T-helper 17 cell (primary cell): ENCODE measurements at places on chromosomes 4 and X. TPM values are rescaled to one million over a fixed set of nuclear protein-coding genes. Genes with fewer than 3 reads are reported as not detected.

- H3K4me3 ChIP-seq: no peak overlapping the region
- no peak for DNase-seq
- H3K27me3 ChIP-seq: no peaks in the 10 kb centered on the region
Observed at GRCh38 chrX:77731821-77732419, 54.1 kb downstream of the ATRX start.

DNA sequence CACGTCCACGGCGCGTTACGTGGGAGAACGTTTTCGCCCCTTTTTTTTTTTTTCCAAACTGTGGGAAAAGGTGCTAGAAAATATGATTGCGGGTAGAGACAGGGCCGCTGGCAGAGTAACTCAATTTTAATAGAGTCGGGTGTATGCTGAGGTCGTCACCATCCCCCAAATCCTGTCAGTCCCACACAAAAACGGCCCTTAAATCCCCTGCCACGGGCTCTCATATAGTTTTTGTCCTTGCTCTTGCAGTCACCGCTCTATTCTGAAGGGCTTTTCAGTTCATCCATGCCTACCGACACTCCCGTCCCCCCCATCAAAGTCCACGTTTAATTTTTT, 796 bp upstream of the MED14 start:
- H3K27ac ChIP-seq: peak overlapping the region; percentile 91
- H3K4me1 ChIP-seq: peaks cover 20% of the 10 kb centered on the region
- DNase-seq: no peak
- no peaks in the 10 kb centered on the region for H3K36me3 ChIP-seq
- no peaks in the 10 kb centered on the region for H3K27me3 ChIP-seq
- peak overlapping the region; percentile 89 for H3K4me3 ChIP-seq

GRCh38 chr4:139763672-139764071, 98.1 kb downstream of the MGST2 start:
- H3K27ac ChIP-seq: no peak overlapping the region
- DNase-seq: no peak
- H3K4me3 ChIP-seq: no peak overlapping the region
- H3K4me1 ChIP-seq: peaks cover 3% of the 10 kb centered on the region

DNA sequence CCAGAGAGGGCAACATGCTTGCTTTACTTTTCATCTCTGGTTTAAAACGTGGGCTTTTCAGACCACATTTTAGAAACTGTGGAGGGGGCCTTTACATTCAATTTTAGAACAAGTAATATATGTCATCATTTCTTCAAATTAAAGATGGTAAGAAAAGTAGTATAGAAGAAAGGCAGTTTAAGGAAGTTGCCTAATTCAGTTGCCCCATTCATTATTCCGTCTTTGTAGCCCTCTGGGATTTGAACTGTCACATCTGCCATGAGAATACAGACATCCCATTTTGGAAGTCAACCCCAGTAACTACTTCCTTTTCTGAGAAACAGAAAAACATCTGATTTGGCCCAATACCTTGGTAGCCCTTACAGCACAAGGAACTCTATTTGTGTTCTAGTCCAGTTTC, 61.2 kb downstream of the PASD1 start:
- H3K4me3 ChIP-seq: no peak overlapping the region
- no peak for DNase-seq
- no peaks in the 10 kb centered on the region for H3K36me3 ChIP-seq

DNA sequence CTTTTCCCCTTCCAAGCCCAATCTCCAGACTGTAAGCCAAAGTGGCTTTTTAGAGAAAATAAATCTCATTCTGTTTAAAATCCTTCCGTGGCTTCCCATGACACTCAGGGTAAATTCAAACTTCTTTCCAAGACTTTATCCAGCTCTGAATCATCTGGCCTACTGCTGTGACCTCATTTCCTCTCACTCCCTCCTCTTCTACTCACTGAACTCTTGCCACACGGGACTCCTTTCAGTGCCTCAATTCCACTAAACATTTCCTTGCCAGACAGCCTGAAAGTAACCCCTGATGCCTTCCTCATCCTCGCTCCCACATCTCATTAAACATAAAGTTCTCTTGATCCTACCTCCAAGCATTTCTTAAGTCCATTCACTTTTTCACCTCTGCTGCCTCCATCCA, 27.8 kb upstream of the RNF128 start:
- H3K27ac ChIP-seq: no peak overlapping the region
- no peaks in the 10 kb centered on the region for H3K4me1 ChIP-seq

GRCh38 chr4:173547889-173548288, 17.9 kb upstream of the HAND2 start:
- no peak overlapping the region for H3K4me3 ChIP-seq
- no peaks in the 10 kb centered on the region for H3K4me1 ChIP-seq
- no peak overlapping the region for H3K27ac ChIP-seq
- DNase-seq: no peak
- no peaks in the 10 kb centered on the region for H3K36me3 ChIP-seq

DNA sequence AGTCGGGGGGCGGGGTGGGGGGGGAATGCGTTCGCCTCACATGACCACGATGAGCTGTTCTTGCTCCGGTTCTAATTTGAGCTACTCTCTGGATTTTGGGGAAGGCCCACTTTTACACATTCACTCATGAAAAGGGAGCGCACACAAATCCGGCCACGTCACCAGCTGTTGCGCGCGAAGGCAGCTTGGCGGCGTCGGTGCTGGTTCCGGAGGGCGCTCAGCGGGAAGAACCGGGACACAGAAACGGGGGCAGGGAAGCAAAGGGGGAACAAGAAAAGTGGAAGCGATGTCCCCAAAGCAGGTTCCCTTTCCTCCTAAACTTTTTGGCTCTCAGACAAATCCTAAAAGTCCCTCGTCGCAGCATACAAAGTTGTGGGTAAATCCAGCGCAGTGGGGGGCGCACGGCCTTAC, 605 bp downstream of the ANXA5 start:
- no peaks in the 10 kb centered on the region for H3K27me3 ChIP-seq

DNA sequence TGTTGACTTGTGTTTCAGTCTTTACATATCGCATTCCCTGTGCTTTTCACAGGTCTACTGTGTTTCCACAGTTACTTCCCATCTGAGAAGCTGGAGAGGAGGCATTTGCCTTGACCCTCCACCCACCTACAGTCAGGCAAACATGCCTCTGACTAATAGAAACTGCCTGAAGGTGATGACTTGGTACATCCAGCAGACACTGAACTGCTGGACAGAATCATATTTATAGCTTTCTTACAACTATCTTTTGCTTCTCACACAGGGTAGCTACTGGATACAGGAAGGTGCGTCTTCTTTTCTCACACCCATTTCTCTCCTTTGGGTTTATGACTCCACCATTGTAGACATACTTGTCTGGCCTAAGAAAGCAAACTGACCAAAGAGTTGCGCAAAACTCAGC, 58.0 kb downstream of the VGLL1 start:
- DNase-seq: no peak
- H3K27me3 ChIP-seq: no peaks in the 10 kb centered on the region
- no peaks in the 10 kb centered on the region for H3K36me3 ChIP-seq
- peak overlapping the region; percentile 94 for H3K27ac ChIP-seq
- H3K4me3 ChIP-seq: no peak overlapping the region

GRCh38 chr4:140012688-140013486, 141.1 kb downstream of the MAML3 start:
- H3K36me3 ChIP-seq: peaks cover 2% of the 10 kb centered on the region
- peaks cover 11% of the 10 kb centered on the region for H3K4me1 ChIP-seq
- peak overlapping the region; percentile 37 for H3K27ac ChIP-seq

GRCh38 chrX:154516656-154517100, 646 bp upstream of the FAM3A start:
- no peak for DNase-seq
- H3K4me3 ChIP-seq: peak overlapping the region; percentile 88
- H3K4me1 ChIP-seq: peaks cover 15% of the 10 kb centered on the region

DNA sequence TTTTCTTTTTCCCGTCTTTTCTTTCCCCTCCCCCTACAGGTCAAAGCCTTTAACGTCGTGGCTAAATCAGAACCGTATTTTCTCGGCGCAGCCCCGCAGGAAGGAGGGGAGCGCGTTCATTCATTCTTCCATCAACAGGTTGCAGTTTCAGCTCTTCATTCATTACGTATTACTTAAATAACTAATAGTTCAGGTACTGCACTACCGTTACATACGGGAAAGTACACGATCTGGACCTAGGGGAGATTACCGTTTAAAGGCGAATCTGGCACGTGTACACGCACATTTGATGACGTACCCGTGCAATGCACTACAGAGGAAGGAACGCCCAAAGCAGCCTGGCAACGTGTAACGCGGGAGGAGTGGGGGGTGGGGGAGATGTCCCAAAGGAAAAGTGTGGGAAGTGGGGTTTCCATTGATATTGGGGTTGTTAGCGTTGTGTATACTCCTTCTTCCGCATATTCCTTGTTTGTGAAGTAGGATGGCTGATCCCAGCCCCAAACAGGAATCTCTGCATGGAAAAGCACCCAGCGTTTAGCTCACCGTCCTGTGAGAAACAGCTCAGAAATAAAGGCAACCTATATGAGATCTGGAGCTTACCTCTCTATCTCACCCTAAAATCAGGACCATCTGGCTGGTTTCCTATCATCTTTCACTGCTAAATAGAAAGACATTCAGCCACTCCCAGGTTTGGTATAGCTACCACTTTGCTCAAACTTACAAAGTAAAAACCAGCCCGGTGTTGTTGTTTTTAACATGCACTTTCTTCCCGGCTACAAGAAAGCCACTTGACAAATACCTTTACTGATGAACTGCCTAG, 585 bp upstream of the SEC24D start:
- peaks cover 34% of the 10 kb centered on the region for H3K4me1 ChIP-seq
- peaks cover 6% of the 10 kb centered on the region for H3K27me3 ChIP-seq
- peak overlapping the region; percentile 99 for H3K4me3 ChIP-seq

DNA sequence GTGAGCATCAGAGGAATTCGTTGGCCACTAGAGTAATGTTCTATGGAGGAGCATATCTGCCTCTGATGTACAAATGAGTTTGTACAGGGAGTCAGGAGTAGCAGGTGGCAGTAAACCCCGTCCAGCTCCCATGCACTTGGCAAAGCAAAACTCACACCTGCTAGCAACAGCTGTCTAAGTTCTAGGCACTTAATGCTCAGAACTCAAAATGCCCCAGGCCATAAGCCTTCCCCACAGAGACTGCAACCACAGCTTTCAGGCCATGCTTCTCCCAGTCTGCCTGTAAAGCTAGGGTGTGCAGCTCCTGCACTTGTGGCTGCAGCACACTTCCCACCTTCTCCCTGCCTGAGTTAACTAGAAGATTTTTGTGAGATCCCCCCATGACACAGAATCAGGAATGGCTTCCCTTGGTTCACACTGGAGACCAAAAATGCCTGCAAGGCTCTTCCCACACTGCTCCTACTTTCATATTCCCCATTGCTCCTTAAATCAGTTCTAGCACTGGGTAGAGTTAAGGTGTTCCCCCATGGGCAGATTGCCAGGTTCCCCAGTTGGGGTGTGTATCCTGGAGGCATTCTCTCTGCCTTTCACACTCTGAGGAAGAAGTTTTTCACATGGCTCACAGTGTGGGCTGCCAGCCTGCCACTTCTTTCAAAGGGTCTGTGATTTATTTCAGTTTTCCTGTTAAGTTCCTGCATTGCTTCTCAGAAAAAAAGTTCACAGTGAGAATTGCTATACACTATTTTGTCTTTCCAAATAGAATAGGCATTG, 189.9 kb downstream of the STPG2 start:
- no peaks in the 10 kb centered on the region for H3K4me1 ChIP-seq
- no peaks in the 10 kb centered on the region for H3K27me3 ChIP-seq
- H3K4me3 ChIP-seq: no peak overlapping the region
- no peak for DNase-seq
- no peaks in the 10 kb centered on the region for H3K36me3 ChIP-seq

GRCh38 chr4:1569461-1570151, 114.5 kb downstream of the FAM53A start:
- H3K4me1 ChIP-seq: peaks cover 7% of the 10 kb centered on the region
- peaks cover 4% of the 10 kb centered on the region for H3K27me3 ChIP-seq
- no peak overlapping the region for H3K27ac ChIP-seq
- H3K4me3 ChIP-seq: no peak overlapping the region

GRCh38 chrX:141258080-141258479, 15.8 kb upstream of the SPANXC start:
- no peak overlapping the region for H3K27ac ChIP-seq
- H3K36me3 ChIP-seq: no peaks in the 10 kb centered on the region
- no peaks in the 10 kb centered on the region for H3K4me1 ChIP-seq
- H3K4me3 ChIP-seq: no peak overlapping the region

DNA sequence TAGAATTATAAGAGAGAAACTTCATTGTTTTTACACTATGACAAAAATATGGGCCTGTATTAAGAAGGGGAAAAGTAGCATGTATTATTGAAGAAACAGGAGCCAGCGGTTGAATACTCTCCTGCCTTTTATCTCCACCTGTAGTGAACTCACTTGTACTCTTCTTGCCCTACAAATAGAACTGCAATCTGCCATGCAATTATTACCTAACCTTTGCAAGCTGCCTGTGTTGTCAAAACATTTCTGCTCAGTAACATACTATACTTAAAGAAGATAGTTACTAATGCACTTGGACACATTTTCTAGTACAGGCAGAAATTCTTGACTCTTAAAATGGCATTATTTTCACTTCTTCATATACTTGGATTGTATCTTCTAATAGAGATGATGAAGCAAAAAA, 818.4 kb upstream of the GRID2 start:
- no peak overlapping the region for H3K27ac ChIP-seq
- DNase-seq: no peak
- H3K4me1 ChIP-seq: no peaks in the 10 kb centered on the region
- no peak overlapping the region for H3K4me3 ChIP-seq
- H3K36me3 ChIP-seq: no peaks in the 10 kb centered on the region

- H3K4me1 ChIP-seq: no peaks in the 10 kb centered on the region
- no peak for DNase-seq
- no peak overlapping the region for H3K27ac ChIP-seq
- no peak overlapping the region for H3K4me3 ChIP-seq
- no peaks in the 10 kb centered on the region for H3K36me3 ChIP-seq
- no peaks in the 10 kb centered on the region for H3K27me3 ChIP-seq
Observed at GRCh38 chr4:84796394-84796793, 170.1 kb downstream of the WDFY3 start.

DNA sequence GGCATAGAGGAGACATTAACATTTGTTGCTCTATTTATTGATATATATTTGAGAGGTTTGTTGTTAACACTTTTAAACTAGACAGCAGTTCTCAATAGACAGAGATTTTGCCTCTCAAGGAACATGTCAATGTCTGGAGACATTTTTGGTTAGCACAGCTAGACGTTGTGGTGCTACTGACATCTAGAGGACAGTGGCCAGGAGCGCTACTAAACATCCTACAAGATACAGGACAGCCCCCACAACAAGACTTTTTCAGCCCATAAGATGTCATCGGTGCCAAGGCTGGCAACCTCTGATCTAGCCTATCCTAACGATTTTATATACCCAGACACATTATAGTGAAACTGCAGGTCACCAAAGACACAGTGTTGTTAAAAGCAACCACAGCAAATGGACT, 18.4 kb upstream of the CTSO start:
- no peak overlapping the region for H3K4me3 ChIP-seq
- H3K4me1 ChIP-seq: no peaks in the 10 kb centered on the region
- peaks cover 17% of the 10 kb centered on the region for H3K27me3 ChIP-seq
- H3K27ac ChIP-seq: no peak overlapping the region
- no peaks in the 10 kb centered on the region for H3K36me3 ChIP-seq

Gene SLC6A8
- 3.4 TPM for total RNA-seq

Gene NWD2
- total RNA-seq: not detected

Gene CCNI
- total RNA-seq: 317 TPM

Gene CD38
- total RNA-seq: 1.4 TPM

Gene LEF1
- total RNA-seq: 319 TPM

Gene SRPX2
- not detected for total RNA-seq

Gene ATP6AP2
- 82.6 TPM for total RNA-seq

Gene IL13RA1
- total RNA-seq: 0.94 TPM

Gene KLF8
- total RNA-seq: 20.5 TPM

Gene HMGN5
- 1.1 TPM for total RNA-seq
